ENCODE measurements at places on chromosomes 2 and 18.
A peak's percentile ranks its signal among the peaks of the same experiment; 100 is the strongest.

- DNase-seq = peak; percentile 63
Measured at GRCh38 chr2:53475766-53476165, 291.8 kb upstream of the CHAC2 start.

GRCh38 chr2:117933884-117934354 is 80.0 kb downstream of the CCDC93 start:
- DNase-seq = no peak

DNA sequence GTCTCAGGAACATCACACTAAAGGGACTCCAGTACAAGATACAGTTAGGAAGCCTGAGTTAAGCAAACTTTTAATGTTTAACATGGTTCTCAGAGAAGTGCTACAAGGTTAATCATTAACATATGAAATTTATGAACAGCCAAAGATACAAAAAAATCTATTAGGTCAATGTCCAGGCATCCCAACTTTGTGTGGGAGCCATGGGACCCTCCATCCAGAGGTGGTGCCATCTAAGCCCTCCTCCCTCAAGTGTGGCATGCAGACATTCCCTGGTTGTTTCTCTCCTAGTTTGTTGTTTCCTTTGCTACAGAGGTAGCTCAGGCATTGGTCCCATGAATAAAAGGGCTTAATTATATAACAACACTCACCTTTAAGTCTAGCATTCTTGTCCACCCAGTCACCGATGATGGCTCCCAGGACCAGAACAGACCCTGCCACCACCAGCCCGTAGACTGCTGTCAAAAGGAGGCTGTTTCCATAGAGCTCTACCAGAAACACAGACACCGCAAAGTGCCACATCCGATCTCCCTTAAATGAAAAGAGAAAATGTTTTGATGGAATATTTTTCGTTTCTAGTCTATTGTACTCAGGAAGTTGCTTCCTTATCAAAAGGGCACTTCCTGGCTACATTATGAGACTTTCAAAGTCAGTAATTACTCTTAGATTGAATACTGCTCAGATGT is 5.7 kb downstream of the SLC40A1 start:
- DNase-seq = no peak

DNA sequence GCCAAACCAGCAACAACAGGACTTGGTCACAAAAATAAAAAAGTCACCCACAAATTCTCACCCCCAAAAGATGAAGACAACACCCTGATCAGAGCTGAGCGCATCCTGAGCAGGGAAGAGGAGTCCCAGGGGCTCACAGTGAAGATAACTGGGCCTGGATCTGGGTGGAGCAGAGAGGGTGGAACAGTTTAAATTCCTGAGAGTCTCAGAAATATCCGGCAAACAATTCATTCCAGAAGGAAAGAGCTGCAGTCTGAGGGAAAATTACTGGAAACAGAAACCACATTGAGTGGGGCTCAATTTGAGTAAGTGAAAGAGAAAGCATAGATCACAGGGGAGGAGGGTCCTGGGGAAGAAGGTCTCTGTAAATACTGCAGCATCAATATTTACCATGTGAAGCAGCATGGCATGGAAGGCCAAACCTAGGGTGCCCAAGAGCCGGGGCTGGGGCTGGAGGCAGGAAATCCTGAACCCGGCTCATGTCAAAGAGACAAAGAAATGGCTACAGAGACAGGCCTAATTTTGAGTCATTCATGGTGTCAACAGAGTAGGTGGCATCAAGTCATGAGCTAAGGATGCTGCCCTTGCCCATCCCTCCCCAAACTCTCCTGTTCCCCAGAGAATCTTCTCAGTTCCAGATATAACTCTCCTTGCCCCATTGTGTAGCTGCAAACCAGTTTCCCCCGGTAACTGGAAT is 61.4 kb upstream of the ZBTB7C start:
- no peak for DNase-seq

DNA sequence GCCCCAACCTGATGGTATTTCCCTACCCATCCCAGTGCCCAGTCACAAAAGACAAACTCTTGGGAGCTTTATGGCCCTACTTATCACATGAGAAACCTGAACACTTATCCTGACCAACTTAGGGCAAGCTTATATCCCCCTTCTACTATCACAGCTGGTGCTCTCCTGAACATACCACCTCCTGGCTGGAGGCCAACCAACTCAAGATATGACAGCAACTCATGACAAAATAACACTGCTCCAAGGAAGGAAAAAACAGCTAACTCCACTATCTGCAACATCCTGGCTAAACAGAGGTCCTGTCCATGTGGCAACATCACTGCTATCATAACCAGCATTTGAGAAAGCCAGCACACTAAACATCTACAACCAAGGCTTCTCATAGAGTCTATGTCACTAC is 20.9 kb upstream of the CLASP1 start:
- no peak for DNase-seq

DNA sequence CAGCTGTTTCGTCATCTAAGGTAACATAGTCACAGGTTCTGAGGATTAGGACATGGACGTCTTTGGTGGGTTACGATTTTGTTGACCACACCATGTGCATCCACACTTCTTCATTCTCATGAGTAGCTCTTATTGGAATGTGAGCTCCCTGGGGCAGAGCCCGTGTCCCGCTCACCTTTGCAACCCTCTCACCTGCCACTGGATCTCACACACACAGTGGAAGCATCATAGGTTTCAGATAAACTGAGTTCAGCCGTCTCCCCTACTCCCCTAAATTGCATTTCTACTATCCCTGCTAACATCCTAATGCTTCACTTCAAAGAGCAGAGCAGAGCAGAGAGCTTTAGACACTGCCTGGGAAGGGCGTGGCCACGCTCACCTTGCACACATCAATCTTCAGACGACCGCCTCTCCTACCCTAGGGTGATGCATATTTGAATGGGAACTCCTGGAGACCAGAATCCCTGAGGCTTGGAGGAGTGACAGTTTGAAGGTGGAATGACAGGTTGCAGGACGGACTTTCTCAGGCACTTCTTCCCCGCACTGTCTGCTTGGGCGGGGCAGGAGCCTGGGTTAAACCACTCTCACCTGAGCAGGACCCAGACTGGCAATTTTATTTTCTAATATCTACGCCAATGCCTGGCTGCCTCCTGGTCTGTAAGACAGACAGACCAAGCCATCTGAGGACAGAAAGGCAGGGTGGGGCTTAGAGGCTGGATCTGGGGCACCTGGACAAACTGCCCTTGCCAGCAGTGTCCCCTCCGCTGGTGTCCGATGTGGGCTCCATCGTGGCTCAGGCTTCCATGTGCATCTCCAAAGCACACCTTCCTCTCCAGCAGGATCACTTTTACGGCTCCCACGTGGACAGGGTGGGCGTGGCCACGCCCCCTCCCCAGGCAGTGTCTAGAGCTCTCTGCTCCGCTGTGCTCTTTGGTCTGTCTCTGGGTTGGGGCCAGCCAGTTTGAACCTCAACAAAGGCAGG is 229.5 kb upstream of the COPS8 start:
- no peak for DNase-seq

DNA sequence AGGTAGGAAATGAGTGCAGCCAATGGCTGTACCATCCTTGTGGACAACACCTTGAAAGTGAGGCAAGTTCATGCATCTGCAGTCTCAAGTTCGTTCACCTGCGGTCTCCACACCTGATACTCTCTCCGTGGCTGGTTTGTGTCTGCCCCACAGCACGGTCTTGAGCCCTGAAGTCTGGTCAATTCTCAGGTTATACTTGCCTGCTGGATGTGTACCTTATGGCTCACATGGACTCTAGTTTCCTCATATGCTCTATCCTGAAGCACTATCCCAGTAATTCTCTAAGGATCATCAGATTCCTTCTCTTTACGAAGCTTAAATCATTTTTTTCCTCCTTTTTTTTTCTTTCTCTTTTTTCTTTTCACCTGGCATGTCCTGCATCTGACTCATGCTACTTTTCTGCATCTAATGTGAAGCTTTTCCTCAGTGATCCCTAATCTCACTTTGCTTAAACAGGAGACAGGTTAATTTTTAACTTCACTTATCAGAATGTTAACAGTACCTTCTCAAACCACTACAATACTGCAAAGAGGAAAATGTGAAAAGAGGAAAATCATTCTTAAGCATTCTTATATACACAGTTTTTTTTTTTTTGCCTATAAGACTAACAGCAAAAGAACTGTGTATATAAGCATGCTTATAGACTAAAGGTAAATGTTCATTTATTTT is 511.2 kb downstream of the SOX11 start:
- DNase-seq = no peak

- DNase-seq = no peak
Measured at GRCh38 chr2:168015274-168015953, 232.0 kb downstream of the STK39 start.

GRCh38 chr2:30262716-30263309 is 31.5 kb downstream of the LBH start:
- DNase-seq = no peak

DNA sequence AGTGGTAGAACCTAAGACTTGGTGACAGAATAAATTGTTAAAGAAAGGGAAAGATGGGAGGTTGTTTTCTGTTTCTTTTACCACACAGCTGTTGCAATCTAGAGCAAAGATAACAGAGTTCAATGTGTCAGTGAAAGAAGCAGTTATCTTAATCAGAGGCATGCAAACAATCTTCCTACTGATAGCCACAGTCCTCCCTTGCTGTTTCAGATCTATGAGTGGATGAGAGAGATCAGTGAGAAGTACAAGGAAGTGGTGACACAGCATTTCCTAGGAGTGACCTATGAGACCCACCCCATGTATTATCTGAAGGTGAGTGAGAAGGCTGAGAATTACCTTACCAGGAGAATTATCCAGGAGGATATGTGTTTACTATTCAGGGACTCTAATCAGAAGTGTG is 15.9 kb downstream of the CPO start:
- DNase-seq = no peak

- peak; percentile 92 for DNase-seq
Measured at GRCh38 chr2:142872882-142873724, 4.4 kb upstream of the KYNU start.

DNA sequence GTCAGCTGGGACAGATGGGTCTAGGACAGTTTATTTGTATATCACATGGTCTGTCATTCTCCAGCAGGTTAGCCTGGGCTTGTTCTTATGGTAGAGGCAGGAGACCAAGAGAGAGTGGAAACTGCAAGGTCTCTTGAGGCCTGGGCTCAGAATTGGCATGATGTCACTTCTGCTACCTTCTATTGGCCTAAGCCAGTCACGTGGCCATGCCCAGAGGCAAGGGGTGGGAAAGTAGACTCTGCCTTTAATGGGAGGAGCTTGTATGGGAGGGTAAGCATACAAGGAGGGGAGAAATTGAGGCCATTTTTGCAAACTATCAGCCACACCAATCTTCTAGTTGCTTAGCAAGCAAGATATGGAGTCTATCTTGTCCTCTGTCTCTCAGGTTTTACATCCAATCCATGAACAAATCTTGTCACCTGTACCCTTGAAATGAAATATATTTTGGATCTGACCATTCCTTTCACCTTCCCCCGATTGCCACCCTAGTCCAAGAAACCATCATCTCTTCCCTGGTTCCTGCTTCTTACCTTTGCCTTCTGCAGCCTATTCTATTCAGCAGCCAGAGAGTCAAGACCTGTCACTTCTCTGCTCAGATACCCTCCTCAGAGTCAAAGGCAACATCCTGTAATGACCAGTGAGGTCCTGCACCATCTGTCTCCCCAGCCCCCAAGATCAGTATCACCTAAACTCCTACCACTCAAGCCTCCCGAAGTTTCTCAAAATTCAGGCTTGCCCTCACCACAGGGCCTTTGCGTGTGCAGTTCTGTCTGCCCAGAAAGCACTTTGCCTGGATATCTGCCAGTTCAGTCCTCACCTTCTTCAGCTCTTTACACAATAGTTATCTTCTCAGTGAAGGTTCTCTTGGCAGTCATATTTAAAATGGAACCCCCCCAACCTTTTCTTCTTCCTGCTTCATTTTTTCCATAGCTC is 240.0 kb downstream of the LOXHD1 start:
- DNase-seq = no peak

DNA sequence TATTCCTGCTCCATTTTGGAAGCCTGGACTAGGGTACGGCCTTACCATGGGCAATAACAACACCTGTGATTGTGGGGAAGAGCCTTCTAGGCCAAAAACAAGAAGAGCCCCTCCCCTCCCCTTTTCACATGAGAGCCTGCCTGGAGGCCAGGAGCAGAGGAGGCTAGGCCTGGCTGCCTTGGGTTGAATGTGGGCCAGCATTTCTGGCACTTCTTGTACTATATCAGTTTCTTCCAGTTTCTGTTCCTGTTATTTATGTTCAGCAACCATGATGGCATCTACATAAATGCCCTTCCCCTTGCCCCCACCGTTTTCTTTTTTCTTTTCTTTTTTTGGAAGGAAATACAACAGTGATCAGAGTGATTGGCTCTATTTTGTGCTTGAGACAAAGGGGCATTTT is 58.4 kb downstream of the KCTD18 start:
- no peak for DNase-seq

GRCh38 chr2:28627722-28628480 is 123.7 kb upstream of the PPP1CB start:
- DNase-seq = no peak

DNA sequence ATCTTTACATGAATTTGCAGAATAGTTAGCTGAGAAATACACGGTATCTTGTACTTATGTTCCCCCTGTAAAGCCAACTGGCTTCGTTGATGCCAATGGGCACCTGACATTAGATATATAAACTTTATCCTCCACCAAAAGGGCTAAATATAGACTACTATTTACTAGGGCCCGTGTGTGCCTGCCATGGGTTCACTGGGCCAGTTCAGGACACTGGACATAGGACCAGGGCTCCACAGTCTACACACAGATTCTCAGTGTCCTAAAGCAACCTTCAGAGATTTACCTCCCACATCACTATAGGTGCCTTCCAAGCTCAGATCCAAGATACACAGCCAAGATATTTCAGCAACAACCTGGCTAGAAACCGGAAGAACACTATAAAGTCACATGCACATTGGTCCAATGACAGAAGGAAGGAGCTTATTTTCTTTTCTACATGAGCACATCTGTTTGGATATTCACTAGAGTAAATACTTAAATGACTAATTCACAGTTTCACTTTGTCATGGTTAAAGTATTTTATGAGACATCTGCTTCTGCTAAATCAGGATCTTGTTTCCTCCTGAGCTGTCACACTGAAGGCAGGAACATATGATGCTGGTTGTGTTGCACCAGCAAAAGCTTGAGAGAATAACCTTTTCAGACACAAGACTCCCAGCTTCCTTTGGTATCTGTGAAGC is 95.1 kb downstream of the MYO5B start:
- peak; percentile 90 for DNase-seq

DNA sequence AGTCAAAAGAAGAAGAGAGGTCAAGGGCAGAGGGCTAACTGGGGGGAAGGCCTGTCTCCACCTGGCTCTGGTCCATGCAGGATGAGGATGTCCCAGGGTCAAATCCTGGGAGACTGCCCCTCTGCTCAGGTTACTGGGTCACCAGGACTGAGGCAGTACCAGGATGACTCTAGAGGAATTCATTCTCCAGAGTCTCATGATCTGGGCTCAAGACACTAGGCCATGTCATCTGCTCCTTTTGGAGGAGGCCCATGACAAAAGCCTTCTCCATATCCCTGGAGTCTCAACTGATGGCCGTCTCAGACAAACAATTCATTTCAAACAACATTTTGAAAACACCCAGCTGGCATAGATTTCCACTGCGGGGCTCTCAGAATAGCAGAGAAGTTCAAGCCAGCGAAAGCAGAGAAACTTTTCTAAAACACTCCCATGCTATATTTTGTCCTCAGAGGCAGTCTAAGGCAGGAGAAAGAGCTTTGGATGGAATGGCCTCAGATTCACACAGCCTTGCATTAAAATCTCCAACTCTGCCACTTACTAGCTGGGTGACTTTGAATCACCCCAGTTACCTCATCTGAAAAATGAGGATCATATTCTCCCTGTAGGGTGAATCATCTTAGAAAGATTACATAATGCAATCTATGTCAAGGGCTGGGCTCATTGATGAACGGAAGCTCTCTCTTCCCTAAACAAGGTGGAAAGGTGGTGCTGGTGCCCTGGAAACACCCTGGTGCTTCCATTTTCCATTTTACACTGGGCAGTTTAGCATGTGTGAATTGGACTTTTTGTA is 48.8 kb upstream of the LCLAT1 start:
- DNase-seq = peak; percentile 62

GRCh38 chr2:208268156-208268952 is 2.3 kb downstream of the PIKFYVE start:
- DNase-seq = no peak
